ENCODE measurements at places on chromosomes 2 and 18.

DNA sequence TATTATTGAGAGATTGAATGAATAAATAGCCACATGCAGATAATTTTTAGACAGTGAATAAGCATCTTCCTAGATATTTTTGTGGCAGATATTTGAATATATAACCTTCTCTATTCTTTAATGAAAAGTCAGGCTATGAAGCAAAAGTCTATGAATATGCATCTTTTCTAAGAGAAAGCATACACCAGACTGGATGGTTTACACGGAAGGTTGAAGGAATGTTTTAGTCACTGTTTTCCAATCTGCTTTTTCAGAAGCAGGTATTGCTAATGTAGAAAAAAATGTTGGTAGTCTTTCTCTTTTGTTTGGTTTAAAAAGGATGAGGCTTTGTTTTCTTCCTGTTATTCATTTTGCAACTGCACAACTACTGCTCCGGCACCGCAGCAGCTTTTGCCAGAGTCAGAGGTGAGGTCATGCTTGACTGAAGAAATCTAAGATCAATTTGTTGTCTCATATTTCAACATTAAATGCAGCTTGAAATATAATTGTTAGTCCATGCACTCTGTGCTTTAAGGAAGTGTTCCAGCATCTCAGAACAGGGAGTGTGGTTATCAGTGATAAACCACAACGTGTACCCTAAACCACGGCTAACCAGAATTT, 1540.8 kb upstream of the PIK3C3 start:
- no peak for DNase-seq

- DNase-seq, result no peak
Observed at GRCh38 chr2:10136101-10136934, 13.8 kb downstream of the RRM2 start.

DNA sequence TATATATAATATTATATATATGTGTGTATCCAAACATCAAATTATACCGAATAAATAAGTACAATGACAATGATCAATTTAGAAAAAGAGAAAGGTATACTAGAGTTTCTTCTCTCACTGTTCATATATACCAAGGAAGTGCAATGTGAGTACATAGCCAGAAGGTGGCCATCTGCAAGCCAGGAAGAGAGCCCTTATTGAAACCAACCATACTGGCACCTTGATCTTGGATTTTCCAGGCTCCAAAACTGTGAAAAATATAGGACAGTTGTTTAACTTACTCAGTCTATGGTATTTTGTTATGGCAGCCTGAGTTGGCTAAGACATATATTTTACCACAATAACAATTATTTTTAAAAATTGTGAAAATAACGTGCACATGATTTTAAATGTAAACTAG, 1490.2 kb upstream of the SLC39A10 start:
- no peak for DNase-seq

DNA sequence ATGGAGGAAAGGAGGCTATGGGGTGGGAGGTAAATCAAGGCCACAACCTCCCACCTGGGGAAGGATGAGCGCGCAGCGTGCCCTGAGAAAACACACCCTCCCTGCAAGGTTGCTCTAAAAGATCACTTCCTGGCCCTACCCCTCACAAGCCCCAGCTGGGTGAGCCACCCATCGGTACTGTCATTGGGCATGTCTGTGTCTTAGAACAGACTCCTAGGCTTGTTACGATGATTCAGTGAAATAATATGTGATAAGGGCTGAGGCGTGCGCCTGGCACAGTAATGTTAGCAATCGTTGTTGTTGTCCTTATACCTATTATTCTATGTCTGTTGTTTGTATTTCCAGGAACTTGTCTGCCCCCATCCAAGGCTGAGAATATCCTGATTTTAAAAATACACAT, 175.1 kb downstream of the ZFP36L2 start:
- no peak for DNase-seq

GRCh38 chr2:152718909-152719645, 657 bp downstream of the ARL6IP6 start:
- peak; percentile 18 for DNase-seq

GRCh38 chr2:27728081-27728858, 43.2 kb upstream of the MRPL33 start:
- DNase-seq, result no peak

DNA sequence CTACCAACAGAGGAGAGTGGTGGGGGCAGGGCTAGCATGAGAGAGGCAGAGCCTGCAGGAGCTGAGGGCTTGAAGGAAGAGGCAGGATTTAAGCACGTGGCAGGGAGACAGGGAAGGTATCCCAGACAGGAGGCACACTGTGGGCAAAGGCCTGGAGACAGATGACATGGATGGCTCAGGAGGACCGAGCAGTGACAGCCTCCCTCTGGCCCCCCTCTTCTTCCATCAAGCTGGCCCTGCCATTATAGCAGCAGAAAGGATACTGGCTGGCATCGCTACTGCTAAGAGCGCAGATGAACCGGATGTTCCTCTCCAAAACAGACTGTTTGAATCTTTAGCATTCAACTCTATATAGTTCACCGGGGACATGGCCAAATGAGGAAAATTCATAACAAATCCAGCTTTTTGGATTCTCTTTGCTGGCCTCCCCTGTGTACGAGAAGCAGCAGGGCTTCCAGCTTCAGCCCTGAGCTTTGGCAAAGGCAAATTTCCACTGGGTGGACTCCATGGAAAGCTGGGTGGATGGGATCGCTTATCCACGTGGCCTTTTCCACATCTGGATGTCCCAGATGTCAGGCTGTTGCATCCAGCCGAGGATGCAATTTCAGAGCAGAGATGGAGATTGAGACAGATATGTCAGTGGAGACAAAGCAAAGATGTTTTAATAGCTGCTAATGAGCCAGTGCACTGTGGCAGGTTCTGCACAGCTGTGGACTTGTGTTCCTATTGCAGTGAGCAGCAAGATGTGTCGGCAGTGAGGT, 36.2 kb downstream of the CAPN13 start:
- no peak for DNase-seq

DNA sequence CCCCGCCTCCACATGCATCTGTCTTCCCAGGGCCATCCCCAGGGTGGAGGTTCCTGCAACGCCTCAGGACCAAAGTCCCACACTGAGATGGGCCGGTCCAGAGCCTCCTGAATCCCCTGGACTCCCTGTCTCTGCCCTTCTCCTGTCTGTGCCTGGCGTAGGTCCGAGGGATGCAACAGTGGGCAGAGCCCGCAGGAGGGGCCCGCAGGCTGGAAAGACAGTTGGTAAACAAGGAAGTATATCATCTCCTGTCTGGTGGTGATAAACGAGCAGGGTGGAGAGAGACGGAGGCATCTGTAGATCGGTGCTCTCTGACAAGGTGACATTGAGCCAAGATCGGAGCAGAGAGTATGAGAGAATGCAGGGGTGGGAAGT, 72.6 kb upstream of the RAB6C start:
- no peak for DNase-seq

DNA sequence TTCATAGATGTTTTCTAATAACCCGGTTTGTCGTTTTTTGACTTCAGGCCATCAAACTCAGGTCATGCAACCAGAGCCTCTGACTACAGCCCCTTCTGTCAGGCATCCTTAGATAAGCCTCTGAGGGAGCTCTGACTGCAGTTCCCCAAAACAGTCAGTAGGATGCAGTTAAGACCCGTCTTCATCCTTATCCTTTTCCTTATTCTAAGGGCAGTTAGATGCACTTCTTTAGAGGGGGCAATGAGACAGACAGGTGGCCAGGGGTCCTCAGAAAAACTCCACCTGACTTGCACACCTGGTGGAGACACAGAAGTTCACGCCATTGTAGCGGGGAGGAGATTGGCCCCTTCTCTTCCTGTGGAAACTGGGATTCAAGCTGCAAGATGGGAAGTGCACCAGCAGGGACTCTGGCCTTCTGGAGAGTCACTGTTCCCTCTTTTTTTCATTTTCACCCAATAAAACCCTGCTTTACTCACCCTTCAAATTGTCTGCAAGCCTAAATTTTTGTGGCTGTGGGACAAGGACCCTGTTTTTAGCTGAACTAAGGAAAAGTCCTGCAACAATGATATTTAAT, 104.8 kb upstream of the TFPI start:
- no peak for DNase-seq

GRCh38 chr18:32714571-32715148, 58.2 kb downstream of the KLHL14 start:
- DNase-seq, result peak; percentile 28

DNA sequence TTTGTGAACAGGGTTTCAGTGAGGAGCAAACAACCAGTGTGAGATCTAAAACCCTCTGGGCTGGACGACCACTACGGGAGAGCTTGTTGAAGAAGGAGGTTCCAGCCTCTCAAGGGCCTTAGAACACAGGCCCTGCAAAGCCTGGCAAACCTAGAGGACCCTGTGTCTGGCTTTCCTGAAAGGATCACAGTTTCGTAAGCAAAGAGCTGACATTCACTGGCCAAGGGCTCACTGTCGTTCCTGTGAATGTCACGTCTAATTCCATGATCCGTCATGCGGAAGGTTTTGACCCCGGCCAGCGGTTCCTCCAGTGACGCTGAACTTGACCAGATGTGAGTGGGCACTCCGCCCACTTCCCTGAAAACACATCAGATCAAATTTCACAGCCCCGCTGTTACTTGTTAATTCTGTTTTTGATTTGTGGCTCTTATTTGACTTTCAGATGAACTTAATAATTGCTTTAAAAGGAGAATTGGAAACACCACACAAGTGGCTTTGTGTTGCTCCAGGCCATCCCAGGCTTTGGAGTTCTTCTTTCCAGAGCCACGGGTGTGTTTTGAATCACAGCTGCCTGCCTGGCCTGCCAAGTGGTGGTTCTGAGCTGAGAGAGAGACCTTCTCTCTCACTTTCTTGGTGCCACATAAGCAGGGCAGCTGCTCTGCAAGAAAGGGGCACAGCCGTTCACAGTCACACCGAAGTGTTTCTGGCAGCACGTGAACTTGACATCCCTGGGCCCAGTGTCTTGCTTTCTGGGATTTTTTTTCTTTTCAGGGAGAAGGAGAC, 308.4 kb downstream of the NDUFA10 start:
- no peak for DNase-seq

DNA sequence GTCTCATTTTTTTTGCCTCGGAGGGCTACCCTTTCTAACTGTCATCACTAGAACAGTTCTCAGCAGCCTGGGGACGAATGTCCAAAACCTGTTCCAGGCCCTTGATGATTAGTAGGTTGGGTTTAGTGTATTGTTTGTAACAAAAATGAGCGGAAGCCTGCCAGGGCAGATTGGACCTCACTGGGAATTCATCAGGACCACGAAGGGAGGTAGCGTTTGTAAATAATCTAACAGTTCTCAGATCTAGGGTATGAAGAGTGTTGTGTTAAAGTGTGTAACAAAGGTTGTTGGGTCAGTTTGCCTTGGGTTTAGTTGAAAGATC, 799 bp downstream of the CEP68 start:
- DNase-seq, result no peak

GRCh38 chr2:50026236-50026635, 871.9 kb upstream of the FSHR start:
- no peak for DNase-seq

- DNase-seq, result no peak
Observed at GRCh38 chr2:20423847-20424246, 23.0 kb upstream of the RHOB start.

DNA sequence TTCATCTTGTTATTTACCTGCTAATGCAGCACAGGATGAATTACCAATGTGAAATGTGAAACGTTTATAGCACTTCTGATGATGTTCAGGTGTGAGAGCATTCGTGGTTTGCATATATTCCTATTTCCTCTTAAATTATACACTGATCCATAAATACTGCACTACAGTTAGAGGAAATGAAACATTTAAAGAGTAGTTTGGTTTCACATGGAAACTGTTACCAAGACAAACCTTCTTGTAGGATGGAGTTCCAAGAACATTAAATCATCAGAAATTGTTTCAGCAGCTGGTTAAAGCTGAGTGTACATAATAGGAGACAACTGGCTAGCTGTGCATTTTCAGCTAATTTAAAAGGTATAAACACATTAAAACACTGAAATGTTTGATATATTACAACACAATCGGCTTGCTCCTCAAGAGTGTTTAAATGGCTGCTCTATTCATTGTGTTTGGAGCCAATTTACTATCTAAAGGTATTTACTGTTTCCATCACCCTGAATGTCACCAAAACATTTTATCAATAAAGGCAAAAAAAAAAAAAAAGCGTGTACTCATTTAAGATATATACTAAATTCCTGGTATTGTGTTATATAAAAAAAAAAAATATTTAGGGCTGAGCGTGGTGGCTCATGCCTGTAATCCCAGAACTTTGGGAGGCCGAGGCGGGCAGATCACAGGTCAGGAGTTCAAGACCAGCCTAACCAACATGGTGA, 100.6 kb downstream of the DYM start:
- DNase-seq, result no peak

DNA sequence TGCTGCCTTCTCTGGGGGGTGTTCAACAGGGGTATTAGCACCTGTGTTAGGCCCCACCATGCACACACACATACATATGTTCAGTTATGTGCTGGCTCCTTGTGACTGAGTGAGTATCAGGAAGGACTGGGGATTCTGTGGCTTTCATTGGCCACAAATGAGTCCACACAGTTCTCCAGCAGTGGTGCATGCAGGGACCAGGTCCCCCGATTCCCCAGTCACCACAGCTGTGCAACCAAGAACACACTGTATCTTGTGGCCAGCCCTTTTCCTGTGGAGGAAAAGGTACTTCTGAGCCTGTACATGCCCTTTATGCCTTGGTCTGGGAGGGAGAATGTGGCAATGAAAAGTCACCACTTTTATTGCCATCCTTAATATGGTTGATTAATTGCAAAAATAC, 74.9 kb upstream of the KLF7 start:
- no peak for DNase-seq

DNA sequence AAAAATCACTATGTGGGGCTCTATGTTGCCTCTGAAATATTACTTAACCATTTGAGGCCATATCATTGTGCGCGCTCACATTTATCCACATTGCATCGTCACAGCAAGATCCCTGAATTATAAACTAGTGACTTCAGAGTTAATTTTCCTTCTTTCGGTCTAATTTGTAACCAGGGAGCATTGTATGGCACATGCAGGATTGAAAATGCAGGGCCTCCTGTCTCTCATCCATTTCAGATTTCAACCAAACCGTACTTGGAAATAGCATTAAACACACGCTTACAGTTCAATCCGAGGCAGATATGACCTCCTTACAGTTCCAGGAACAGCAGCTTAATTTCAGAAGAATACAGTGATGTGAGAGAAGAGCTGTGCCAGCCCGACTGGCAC, 532 bp downstream of the MYOM1 start:
- no peak for DNase-seq

DNA sequence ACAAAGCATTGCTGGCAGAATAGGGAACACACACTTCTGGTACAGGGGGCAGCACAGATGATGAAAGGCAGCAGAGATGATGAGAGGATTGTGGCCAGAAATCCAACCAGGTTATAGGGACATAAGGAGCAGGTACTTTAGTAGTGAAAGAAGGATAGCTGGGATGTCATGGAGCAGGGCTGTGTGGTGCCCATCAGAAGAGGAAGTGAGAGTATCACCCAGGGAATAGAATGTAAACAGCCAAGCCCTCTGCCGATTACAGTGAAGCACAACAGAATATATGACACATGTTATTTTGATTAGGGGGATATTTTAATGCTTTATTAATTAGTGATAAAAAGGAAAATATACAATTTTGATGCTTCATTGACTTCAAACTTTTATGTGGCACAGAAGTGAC, 883.4 kb upstream of the CDH2 start:
- DNase-seq, result no peak

Measured in GM19239 (cell line).